ENCODE measurements at places on chromosomes 1 and 21.

DNA sequence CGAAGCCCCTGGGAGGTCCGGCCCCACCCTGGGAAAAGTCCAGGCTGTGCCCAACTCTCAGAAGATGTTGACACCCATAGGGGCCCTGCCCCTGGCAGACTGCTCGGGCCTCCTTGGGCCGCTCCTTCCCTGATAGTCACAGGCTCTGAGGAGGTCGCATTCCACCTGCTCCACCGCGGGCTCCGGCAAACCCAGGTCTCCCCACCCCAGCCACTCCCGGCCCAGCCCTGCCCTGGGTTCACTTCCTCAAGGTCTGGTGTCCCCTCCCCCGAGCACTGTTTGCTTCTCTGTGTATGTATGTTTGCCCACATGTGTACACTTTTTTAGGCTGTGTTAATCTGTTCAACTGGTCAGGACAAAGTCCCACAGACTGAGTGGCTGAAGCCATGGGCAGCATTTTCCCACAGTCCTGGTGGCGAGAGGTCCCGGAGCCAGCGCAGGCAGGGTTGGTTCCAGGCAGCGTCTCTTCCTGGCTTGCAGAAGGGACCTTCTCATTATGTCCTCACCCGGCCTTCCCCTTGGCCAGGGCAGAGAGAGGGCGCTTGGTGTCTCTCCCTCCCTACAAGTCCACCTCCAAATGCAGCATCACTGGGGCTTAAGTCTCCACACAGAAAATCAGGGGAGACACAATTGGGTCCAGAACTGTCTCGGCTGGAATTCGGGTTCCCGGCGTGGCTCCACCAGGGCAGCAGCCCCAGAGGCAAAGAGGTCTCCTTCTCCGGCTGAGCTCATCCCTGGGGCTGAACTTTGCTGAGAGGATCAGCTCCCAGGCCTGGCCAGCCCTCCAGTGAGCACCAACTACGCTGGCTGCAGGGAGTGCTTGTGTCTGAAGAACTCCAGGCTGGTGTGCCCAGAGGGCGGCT, 10.5 kb upstream of the PRXL2B start:
- DNase-seq = no peak

DNA sequence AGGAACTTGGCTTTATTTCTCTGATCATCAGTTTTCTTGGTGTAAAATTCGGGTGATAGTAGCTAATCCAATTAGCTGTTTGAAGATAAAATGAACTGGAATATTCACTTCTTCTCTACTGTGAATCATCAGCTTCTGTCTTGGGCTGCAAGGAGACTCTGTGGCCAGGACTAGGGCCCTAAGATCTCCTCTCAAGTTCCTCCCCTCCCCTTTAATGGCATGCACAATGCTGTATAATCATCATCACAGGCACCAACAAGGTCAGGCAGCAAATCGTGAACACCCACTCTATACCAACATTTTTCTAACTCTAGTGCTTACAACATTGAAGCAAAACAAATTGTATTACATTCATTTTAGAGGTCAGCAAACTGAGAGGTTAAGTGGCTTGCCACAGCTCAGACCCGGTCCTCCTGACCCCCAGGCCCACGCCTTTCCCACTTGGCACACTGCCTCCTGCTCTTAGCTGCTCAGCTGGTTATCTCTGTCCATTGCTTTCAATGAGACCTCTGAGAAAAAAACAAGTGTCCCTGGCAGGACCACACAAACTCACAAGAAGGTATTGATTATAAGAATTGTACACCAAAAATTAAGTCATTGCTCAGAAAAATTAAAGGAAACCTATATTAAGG, 31.8 kb downstream of the LRRC52 start:
- no peak for DNase-seq

DNA sequence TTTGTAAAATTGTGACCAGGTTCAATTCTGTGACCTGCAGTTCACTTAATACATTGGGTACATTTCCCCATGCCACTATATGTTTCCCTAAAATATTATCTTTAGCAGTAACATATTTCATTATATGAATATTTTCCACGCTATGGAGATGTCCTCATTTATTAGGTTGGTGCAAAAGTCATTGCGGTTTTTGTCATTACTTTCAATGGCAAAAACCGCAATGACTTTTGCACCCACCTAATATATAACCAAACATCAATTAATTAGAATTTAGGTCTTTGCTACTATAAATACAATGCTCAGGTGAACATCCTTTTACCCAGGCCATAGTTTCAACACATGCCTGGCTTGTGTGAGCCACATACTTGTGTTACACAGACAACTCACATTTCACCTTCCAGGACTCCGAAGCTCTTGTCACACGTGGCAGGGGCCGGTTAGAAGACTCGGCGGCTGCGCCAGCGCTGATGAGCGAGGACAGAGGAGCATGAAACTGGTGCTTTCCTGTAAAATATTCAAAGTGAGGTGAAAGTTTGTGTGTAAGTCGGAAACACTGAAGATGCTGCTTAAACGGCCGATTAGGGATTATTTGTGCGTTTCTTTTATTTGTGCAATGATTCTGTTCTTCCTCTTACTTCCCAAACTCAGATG, 215.5 kb downstream of the KIF26B start:
- DNase-seq = no peak

DNA sequence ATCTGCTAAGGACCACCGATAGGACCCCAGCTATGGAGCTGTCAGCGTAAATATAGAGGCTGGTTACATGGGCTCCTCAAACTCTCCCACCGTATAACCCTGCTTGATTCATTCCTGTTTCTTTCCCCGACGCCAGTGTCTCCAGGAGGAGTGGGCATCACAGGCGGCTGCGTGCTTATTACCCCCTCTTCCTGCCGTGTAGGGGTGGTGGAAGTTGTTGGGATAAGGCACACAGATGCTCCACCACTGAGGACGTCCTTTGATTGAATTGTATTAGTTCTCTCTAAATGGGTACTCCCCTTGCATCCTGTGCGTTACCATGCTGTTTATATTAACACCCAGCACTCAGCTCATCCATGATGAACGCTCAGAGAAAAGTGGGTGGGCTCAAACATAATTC, 104.6 kb downstream of the ZBTB18 start:
- DNase-seq = no peak

- DNase-seq = no peak
Observed at GRCh38 chr1:198667186-198667585, 28.3 kb downstream of the PTPRC start.

GRCh38 chr1:183996040-183996384, 41.5 kb downstream of the COLGALT2 start:
- DNase-seq = no peak

DNA sequence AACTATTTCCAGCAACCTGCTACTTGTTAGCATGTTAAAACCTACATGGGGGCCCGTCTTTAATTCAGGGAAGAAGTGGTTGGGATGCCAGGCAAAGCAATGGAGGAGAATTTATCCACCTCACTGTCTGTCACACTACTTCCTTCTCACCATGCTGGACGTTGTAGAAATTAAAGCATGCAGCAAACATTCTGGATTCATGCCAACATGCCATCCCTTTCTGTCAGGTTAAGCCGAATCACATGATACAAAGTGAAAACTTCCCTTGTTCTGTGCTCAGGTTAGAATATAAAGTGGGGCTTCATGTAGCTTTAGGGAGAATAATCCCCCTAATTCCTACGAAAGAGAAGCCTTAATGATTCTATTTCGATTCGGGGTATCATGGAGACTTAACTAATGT, 95.5 kb downstream of the ERG start:
- DNase-seq = no peak

Measured in activated CD4-positive, alpha-beta T cell treated with anti-CD3 and anti-CD28 coated beads, Interleukin-10, Interleukin-2, amounts not matched to agents 100 ng/mL and 50 ng/mL, durations not matched to agents 16 hours and 8 hours (primary cell).